Esophagus mucosa (tissue), 1 donor: ENCODE measurements at places on chromosomes 6 and 20. TPM values are rescaled to one million over a fixed set of nuclear protein-coding genes. Genes with fewer than 3 reads are reported as not detected.

DNA sequence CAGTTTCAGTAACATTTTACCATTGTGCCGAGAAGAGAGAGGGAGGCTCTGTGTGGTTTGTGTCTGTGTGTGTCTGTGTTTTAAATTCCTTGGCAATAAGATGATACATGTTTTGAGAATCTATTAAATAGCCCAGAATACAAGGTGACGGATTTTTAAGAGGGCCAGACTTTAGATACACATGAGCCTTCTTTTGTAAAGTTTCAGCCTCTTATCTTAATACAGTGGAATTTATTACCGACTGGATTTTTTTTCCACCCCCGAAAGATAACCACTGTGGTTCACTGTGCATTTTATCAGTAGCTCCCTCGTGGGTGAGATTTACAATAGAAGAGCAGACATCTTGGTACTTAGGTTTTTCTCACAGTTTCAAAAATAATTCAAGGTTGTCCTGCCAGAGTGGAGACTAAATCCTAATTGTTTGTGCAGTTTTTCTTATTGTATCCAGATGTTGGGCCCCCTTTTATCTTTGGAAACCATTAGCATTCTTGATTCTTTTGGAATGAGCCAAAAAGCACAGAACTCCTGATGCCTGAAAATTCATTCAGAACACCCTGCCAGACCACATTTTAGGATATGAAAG, 49.9 kb downstream of the STK4 start:
- no peak for ATAC-seq

GRCh38 chr6:28757429-28758045, 166.2 kb downstream of the TRIM27 start:
- no peak for ATAC-seq

The LIN28B gene
- not detected for total RNA-seq

The DPM1 gene
- total RNA-seq: 33.9 TPM

GRCh38 chr6:107801173-107801886, 22.8 kb downstream of the SCML4 start:
- no peak for ATAC-seq

DNA sequence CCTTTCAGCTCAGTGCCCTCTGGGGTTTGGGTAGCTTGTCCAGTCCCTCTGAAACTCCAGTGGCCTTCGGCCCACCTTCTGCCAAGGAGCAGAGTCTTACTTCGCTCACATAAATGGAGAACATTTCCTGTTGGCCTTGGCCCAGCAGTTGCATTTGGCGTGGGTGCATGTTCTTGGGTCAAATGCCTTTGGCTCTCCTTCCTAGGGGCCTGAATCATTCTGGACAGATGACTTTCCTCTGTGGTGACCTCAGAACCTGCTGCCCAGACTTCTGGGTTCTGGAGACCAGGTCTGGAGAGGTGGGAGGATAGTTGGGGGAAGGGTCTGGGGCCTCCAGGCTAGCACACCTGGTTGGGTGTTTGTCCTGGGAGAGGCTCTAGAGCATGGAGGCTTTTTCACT, 29.3 kb downstream of the BCAS4 start:
- no peak for ATAC-seq

The SLC9A8 gene
- 12.0 TPM for total RNA-seq

GRCh38 chr6:41712651-41713103, 22.7 kb downstream of the TFEB start:
- peak; percentile 45 for ATAC-seq

DNA sequence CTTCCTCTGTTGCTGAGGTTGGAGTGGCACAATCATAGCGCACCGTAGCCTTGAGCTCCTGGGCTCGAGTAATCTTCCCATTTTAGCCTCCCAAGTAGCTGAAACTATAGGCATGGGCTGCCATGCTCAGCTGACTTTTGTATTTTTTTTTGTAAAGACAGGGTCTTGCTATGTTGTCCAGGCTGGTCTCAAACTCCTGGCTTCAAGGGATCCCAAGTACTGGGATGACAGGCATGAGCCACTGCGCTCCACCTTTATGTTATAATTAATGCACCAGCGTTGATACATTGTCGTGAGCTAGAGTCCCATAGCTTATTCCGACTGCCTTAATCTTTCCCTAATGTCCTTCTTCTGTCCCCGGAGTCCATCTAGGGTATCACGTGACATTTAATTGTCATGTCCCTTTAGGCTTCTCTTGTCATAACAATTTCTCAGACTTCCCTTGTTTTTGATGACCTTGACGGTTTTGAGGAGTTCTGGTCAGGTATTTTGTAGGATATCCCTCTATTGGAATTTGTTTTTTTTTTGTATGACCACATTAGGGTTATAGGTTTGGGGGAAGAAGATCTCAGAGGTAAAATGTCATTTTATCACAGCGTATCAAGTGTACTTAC, 63.9 kb downstream of the CEBPB start:
- ATAC-seq: no peak

DNA sequence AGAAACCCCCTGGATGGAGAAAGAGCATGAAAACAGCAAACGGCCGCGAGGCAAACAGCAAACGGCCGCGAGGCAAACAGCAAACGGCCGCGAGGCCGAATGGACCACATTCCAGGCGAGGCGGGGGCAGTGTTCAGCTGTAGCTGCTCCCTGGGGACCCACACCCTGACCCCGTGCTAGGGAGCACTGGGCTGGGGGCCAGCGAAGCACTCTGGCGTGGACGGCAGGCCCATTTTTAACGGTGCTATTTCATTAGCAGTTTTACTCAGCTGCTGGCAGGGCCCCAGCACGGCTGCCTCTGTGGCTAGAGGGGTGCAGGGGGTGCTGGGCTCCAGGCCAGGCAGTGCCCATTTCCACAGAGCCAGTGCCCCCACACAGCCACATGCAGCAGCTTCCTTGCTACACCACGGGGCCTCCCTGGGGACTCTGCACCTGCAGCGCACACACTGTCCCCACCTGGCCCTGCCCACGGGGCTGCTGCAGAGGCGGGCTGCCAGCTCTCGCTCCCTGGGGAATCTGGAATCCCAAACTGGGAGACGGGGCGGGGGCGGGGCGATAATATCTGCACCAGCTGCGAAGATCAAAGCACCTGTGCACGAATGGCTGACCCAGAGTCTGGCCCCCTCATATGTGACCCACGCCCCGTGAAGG, 35.6 kb upstream of the SLCO4A1 start:
- ATAC-seq: no peak

DNA sequence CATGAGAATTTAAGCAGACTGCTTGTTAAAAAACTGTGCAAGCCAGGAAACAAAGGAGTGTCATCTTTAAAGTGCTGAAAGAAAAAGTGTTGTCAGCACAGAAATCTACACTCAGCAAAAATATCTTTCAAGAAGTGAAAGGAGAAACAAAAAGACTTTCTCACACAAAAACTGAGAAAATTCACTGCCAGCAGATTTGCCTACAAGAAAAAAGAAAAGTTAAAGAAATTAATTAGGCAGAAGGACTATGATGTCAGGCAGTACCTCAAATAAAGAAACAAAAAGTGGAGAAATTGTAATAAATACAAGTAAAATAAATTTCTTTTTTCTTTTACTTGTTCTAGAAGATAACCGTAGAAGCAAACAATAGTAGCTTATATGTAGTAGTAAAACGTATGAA, 171.6 kb upstream of the CEP162 start:
- no peak for ATAC-seq

The SMPDL3A gene
- 11.8 TPM for total RNA-seq

GRCh38 chr6:159433550-159433949, 259.5 kb downstream of the SOD2 start:
- no peak for ATAC-seq

DNA sequence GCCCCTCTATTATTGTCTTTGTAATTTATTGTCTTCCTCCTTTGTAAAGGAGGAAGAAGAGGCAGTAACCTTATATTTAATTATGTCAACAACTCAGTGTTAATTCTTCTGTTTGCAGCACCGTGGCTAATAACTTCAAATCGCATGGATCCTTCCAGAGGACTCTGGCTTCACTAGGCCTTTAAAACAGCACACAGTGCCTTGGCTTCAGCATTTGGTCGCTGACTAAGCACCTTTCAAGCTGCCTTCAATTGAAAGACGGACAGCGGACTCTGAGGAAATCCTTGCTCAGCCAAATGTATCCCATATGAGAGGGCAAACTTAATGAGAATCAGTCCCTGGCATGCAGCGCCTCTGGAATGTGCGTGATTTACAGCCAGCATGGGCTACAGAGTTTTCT, 64.2 kb downstream of the SGK1 start:
- no peak for ATAC-seq

DNA sequence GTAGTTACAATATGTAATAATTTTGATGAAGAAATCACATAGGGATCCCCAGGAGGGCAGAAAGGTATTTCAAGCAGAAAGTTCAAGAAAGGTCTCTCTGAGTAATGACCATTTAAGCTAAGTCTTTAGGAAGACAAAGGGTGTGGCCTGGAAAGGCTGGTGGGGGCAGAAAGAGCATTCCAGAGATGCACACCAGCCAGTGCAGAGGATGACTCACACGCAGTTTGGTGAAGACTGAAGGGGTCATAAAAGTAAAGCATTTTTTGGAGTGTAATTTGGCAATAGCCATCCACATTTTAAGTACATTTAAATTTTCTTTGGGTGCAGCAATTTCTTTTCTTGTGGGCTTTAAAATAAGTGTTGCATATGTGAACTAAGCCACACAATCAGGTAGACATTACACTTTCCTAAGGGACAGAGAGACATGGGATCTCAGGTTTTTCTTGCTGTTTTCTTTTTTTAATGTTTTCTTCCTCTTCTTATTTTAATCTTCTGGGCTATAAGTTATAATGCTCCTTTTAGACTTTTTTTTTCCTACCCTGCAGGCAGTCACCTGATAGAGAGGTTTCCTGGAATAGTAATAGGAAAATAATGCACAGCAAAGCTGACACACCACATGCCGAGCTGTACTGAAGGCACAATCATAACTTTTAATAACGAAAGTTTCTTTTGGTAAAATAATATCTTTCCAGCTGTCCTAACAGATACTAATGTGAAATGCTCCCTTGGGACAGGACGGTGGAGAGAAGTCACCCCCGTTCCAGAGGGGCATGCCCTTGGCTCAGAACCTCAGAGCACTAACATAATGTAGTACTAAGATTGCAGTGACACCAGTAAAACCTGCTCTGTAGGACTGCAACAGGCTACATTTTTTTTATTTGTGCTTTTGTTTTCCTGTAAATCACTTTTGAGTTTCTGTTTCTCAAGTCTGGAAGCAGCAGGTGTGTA, 49.6 kb upstream of the PTPRK start:
- ATAC-seq: peak; percentile 86

DNA sequence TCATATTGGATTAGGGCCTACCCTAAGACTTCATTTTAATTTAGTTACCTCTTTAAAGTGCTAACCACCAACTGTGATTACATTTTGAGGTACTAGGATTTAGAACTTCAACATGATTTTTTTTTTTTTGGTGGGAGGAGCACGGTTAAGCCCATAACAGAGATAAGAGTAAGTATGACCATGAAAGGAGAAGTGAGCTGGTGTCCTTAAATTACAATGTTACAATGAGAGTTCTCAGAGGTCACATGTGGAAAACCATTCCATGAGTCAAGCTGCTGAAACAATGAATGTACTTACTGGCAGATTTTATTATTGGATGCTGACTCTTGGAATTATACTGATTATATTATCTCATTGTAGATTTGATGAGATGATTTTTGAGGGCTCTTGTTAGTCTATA, 779.3 kb upstream of the CITED2 start:
- ATAC-seq: no peak

- no peak for ATAC-seq
These were observed 41.9 kb upstream of the ADGRF5 start for GRCh38 chr6:46963626-46964025.

GRCh38 chr6:152094992-152095592, 287.6 kb downstream of the ESR1 start:
- ATAC-seq: peak; percentile 99

DNA sequence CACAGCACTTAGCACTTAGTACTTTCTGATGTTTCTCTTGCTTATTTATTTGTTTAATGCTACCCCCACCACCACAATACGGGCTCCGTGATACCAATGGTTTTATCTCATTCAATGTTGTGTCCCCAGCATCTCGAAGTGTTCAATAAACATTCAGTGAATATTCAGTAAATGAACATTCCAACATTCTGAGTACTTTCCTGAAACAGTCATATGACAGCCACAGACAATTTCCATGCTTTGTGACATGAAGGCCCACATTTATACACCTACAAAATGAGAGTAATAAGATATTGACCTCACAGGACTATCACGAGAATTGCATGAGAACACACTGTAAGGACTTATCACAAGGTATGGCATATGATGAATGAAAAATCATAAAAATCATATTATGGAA, 10.8 kb downstream of the MOXD1 start:
- no peak for ATAC-seq

DNA sequence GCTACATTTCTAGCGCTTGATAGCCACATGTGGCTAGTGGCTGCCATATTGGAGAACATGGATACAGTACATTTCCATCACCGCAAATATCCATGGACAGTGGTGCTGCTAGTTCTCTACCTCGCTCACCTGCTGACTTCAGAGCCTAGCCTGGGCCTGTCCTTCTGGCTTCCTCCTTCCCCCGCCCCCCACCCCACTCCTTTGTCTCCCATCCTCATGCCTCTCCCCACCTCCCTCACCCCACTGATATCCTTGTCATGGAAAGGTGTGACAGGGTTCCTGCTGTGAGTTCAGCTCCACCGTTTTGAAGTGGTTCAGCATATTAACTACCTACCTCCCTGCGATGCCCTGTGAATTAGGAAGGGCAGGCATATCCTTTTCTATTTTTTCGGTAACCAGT, 14.2 kb downstream of the NKX2-2 start:
- ATAC-seq: no peak

- no peak for ATAC-seq
These were observed 95.4 kb downstream of the WASF1 start for GRCh38 chr6:110083875-110084585.
